D721Med (cell line): ENCODE measurements at places on chromosomes 7 and 10.

- DNase-seq, result no peak
These were observed 11.2 kb downstream of the GATA3 start for GRCh38 chr10:8065651-8066050.

DNA sequence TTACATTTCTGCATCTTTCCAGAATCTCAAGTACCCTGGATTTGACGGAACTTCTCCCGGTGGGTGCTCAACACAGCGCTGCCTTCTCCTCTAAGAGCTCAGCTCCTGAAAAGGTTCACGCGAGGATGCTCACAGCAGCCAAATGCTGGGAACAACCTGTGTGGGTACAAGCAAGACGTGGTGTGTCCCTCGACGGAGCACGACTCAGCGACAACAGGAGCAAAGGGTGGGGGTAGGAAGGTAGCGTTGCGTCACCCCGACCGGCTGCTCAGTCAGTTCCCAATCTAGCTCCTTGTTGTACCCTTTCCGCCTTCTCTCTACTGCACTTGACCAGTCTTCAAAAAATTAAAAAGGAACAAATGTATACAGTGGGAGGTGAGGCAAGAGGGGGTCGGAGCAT lies 117.3 kb downstream of the PTPRN2 start:
- DNase-seq, result no peak

DNA sequence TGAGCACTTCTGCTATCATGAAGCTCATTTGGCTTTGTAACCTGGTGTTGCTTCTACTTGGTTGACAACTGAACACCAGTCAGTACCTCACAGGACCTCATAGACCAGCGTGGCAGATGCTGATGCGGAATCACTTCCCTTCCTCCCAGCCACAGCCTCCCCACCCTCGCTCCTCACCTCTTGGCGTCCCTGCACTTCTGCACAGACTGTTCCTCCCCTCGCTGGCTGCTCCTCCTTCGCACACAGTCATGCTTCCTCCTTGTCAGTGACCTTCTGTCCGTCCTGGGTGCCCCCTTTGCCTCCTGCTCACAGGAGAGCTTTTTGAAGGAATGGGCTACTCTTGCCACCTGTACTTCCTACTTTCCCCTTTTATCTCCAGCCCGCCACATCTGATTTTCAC lies 61.4 kb upstream of the CTBP2 start:
- DNase-seq, result no peak

DNA sequence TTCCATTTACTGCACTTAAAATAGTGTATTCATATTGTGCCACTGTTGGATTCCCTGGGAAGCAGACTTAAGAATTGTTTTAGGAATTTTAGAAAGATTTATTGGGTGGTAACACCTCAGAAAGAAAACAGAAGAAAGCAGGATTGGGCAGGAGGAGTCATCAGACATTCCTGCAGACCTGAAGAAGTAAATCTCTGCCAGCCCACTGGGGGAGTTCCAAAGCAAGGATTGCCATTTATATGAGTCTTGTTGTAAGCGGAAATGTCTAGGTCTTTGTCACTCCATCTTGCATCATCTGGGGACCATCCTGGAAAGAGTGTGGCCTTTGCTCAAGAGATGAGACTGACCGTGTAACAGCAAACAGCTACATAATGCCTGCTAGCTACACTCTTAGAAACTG lies 947.6 kb upstream of the POT1 start:
- no peak for DNase-seq

GRCh38 chr10:112948196-112948595 lies 1.9 kb upstream of the TCF7L2 start:
- DNase-seq, result no peak

DNA sequence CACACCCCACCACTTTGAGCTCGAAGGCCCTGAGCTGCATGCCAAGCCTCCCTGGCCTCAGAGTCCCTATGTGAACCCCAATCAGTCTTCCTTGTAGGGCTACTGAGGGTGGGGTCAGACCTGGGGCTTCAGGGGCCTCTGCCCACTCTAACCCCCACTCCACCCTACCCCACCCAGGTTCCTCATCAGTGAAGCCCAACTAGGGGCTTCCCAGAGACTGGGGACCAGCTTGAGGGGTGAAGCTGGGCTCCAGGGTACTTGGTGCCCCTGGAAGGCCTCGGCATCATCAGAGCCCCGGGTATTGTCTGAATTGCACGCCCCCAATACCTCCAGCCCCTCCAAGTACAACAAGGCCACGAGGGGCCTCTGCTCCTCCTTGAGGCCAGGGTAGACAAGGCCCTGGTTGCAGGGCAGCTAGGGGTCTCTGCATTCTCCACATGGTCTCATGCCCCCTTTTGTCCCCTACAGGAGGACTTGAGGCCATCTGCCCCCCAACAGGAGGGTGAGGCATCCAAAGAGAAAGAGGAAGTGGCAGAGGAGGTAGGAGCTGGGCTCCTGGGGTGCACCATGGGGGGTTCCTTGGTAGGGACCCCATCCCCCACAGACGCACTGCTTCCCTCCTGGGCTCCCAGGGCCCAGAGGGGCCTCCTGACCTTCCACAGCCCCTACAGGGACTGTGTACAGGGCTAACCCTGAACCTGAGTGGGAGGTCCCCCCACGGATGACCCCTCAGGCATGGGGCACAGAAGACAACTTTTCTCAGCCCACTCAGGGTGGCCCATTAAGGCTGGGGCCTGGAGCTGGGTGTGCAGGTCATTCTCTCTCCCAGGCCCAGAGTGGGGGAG lies 4.0 kb downstream of the SNCG start:
- DNase-seq, result no peak
